ENCODE measurements at places on chromosomes 4 and X. TPM values are rescaled to one million over a fixed set of nuclear protein-coding genes. Genes with fewer than 3 reads are reported as not detected.

Gene CCKAR
- total RNA-seq, result not detected

Gene PDGFRA
- total RNA-seq, result 0.56 TPM

Gene GJB1
- not detected for total RNA-seq

Gene ZNF732
- not detected for total RNA-seq

DNA sequence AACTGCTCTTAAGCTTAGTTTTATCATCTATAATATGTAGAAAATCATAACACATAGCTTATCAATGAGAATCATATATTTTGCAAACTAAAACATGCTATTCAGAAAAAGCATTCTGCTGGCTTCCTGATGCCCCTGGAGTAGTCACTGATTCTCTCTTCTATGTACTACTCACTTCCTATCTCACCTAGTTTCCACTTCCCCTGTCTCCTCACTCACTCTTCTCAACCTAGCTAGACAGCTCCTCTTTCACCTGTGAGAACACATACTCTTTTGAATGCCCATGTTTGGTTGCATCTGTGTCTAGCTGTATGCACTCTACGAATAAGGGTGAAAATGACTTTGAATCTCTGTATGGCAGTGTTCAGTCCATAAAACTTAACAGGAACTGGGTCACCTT, 9.3 kb downstream of the TMEM144 start:
- no peak for ATAC-seq

- no peak for ATAC-seq
Observed at GRCh38 chr4:117134386-117134785, 49.0 kb upstream of the TRAM1L1 start.

- no peak for ATAC-seq
Observed at GRCh38 chr4:18935659-18936345, 914.2 kb upstream of the LCORL start.

DNA sequence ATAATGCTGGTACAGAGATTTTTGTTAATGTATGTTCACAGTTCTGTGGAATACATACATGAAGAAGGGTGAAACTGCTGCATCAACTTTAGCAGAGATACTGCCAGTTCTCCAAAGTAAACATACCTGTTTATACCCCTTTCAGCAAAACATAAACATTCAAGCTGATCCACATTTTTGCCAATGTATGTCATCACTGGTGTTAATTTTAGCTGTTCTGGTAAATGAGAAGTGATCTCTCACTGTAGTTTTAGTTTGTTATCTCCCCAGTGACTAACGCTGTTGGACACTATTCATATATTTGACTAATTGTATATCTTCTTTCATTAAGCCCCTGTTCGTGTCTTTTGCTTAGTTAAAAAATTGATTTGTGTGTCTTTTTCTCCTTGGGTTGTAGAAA, 82.0 kb downstream of the HAUS3 start:
- ATAC-seq, result no peak

DNA sequence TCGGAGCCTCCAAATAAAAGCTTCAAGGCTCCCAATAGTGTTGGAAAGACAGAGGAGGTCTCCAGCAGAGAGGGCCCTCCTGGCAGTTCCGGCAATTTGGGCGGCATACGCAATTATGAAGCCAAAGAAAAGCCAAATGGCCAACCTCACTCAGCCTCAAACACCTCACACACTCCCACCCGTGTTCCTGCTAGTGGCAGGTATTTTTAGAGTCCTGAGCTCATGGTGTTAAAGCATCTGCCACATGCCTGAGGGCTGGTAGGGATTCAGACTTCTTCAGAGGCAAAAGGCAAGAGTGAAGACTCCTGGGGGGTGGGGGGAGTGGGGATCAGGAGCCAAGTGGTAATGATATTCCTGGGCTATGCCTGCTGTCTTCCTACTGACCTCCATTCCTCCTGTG, 7.4 kb downstream of the RAB33A start:
- ATAC-seq, result no peak

DNA sequence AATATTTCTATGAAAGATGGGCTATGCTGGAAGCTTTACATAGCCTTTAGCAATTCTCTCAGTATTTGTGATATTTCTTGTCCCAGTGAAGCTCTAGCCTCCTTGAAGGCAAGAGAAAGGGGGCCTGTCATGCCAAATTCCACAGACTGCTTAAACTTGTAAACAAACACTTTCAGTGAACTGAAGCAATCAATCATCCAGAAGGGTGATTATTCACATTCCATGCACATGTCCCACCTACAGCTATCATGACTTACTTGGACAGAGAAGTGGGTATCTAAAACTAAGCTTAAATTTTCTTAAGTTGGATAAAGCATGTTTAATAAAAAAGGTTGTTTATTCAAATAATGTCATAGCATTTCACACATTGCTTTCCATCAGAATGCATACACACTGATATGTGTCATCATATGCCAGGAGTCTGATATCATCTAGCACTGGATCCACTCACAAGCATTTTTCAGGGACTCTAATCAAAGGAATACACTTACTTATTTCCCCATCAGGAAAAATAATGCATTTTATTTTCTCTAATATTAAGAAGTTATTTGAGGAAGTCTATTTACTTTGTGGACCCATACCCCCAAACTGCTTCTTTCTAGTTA, 1.2 kb upstream of the FSTL5 start:
- no peak for ATAC-seq

DNA sequence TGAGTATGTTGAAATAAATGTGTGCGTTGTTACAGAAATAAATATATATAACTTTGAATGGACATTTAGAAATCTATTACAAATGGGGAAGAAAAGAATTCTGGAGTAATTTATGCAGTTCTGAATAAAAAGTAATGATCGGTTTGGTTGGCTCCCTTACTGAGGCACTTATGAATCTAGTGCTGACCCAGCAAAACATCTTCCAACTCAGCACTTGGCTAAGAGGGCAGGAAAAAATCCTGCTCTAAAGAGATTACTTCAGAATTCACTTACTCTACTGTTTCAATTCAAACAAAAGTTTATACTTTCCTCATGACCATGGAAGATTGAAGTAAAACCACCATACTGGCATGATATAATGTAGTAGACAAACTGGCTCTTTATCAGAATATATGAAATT, 123.9 kb upstream of the RXFP1 start:
- no peak for ATAC-seq

- peak; percentile 66 for ATAC-seq
Observed at GRCh38 chrX:70016513-70016912, 33.2 kb downstream of the AWAT2 start.

DNA sequence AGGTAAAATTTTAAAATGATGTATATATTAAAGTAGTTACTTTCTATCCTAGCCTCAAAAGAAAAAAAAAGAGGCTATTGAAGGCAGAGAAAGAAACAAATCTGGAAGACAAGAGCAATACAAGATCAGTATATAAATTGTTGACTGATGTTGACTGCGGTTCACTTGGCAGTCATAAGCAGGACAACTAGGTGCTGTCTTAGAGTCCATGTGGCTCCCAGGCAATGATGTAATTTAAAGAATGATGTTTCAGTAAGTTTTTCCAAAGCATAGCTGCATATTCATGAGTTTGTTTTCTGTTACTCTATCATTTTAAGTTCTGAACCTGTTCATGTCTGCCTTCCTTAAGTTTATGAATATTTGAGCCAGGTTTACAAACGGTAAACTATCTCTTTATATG, 630.2 kb downstream of the FAT4 start:
- ATAC-seq, result no peak

DNA sequence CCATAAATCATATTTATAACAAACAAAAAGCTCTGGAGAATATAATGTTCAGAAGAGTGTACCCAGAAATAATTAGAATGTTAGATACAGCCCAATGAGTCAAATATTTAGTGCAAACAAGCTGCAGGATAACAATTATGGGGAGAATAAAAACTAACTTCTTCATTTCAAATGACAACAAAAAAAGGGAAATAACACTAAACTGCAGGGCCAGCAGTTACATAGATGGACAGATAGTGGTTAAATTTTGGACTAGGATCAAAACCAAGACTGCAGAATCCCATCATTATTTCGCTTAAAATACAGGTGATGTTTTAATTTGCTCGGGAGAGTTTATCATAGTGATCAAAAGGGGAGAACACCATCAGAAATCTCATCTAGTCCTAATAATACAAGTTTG, 617 bp upstream of the GPR34 start:
- ATAC-seq, result no peak

DNA sequence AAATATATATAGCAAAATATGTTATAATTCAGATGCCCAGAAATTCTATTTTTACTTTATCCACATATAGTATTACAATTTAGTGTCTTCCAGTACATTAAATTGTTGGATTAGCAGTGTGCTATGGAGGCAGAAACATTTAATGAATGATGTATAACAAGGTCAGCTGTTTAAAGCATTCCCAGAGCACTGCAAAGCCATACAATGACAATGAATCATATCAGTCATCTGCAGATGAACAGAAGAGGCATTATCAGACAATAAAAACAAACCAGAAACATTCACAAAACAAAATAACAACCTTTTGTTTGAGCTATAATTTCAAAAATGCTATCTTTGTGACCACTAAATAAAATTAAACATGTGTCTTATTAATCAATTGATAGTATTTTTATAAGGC, 524.2 kb downstream of the FAT4 start:
- ATAC-seq, result no peak

DNA sequence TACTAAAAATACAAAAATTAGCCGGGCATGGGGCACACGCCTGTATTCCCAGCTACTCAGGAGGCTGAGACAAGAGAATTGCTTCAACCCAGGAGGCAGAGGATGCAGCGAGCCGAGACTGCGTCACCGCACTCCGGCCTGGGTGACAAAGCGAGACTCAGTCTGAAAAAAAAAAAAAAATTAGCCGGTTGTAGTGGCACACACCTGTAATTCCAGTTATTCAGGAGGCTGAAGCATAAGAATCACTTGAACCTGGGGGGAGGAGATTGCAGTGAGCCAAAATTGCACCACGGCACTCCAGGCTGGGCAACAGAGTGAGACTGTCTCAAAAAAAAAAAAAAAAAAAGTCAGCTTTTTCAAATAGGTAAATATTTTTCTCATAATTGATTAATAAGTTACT, 71.9 kb downstream of the WDFY3 start:
- no peak for ATAC-seq

- ATAC-seq, result no peak
Observed at GRCh38 chr4:161728929-161729328, 434.9 kb downstream of the FSTL5 start.

- ATAC-seq, result peak; percentile 55
Observed at GRCh38 chr4:108512615-108513505, 107.5 kb upstream of the RPL34 start.

GRCh38 chr4:89800012-89800516, 36.9 kb downstream of the SNCA start:
- ATAC-seq, result no peak

Data from activated T-helper 17 cell treated with anti-CD3 and anti-CD28 coated beads, Interleukin-2, amount 50 U/mL, for 72 hours (primary cell).